ENCODE measurements at places on chromosomes 6 and 20.

DNA sequence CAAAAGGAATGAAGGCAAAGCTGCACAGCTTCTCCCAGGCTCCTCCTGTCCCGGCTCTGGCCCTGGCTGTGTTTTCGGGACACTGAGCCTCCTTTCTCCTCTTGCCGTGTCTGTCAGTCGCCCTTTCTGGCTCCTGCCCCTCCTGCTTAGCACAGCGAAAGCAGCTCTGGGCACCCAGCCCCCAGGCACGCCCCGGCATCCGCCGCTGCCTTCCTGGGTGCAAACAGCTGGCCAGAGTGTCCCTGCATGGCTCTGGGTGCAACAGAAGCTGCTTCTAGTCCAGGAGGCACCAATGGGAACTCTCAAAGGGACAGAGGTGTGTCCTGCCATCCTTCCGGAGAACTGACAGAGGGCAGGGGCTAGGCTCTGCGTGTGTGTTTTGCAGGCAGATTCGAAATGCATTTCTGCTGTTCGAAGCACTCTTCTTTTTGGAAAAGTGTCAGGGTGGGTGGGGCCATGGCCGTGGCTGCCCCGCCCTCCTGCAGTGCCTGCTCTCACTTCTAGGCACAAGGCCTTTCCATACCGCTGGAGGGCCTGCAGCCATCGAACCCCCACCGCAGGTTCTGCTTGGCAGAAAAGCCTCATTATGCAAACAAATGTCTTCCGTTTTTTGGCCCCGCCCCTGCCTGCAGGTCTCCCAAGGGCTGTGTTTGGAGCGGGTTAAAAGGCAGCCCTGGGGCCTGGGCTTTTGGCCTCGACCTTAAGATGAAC, 15.5 kb downstream of the COL9A3 start:
- DNase-seq: peak; percentile 44

DNA sequence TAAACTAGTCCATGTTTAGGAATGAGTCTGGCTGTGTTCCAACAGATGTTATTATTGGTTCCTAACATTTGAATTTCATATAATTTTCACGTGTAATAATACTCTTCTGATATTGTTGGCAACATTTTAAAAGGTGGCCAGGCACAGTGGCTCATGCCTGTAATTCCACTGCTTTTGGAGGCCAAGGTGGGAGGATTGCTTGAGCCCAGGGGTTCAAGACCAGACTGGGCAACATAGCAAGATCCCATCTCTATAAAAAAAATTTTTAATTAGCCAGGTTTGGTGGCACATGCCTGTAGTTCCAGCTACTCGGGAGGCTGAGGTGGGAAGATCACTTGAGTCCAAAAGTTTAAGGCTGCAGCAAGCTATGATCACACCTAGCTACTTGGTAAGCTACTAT, 116.2 kb downstream of the MTHFD1L start:
- DNase-seq: no peak

DNA sequence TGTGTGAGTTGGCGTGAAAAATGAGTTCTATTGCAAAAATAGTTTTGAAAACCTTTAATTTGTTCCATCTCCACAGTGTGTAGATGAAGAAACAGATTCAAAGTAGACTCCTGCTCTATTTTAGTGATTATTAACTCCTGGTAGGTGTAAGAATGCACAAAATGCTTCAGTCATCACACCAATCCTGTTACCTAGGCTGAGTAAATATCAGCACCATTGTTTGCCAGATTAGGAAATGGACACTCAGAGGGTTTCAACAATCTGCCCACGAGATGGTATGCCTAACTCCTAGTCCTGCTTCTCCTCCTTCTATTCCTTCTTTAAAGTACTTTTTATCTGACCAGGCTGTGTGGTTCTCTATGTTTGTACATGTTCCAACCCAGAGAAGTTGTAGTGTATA, 108.9 kb upstream of the AHI1 start:
- no peak for DNase-seq

GRCh38 chr6:158781692-158782373, 37.3 kb downstream of the EZR start:
- DNase-seq: no peak

DNA sequence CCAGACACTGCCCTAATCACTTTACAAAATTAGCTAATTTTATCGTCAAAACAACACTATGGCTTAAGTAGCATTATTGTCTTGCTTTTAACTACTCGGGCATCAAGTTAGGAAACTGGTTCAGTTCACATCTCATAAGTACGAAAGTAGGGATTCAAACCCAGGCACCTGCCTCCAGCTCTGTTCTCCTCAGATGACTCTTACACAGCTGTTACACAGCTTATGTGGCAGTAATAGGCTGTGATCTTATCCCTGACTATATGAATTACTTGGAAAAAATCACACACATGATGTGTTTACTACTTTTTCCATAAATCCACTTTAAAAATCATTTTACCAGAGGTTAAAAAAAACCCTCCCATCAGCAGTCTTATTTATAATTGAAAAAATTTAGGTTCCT, 389.2 kb upstream of the FLRT3 start:
- no peak for DNase-seq

All from DMS79 (cell line).